ENCODE measurements at places on chromosomes 4 and X. TPM values are rescaled to one million over a fixed set of nuclear protein-coding genes. Genes with fewer than 3 reads are reported as not detected.

The GPC3 gene
- total RNA-seq: not detected

DNA sequence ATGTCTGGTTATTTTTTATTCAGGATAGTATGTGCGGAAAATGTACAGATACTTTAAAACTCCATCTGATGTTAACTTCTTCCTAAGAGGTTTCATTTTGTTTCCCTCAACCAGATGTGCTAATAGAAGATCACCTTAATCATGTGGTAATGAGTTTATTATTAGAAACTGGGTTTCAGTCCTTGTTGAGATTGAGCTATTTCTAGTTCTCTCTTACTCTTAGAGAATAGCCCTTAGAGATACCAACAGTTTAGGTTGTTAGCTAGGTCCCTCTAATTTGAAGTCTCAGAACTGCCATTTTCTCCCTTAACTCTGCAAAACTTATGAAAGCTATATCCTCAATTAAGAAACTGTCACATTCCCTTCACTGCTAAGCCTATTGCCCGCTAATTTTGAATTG is 13.0 kb downstream of the FAM47A start:
- no peaks in the 10 kb centered on the region for H3K36me3 ChIP-seq
- no peak overlapping the region for H3K4me3 ChIP-seq
- no peaks in the 10 kb centered on the region for H3K4me1 ChIP-seq
- H3K27ac ChIP-seq: no peak overlapping the region

DNA sequence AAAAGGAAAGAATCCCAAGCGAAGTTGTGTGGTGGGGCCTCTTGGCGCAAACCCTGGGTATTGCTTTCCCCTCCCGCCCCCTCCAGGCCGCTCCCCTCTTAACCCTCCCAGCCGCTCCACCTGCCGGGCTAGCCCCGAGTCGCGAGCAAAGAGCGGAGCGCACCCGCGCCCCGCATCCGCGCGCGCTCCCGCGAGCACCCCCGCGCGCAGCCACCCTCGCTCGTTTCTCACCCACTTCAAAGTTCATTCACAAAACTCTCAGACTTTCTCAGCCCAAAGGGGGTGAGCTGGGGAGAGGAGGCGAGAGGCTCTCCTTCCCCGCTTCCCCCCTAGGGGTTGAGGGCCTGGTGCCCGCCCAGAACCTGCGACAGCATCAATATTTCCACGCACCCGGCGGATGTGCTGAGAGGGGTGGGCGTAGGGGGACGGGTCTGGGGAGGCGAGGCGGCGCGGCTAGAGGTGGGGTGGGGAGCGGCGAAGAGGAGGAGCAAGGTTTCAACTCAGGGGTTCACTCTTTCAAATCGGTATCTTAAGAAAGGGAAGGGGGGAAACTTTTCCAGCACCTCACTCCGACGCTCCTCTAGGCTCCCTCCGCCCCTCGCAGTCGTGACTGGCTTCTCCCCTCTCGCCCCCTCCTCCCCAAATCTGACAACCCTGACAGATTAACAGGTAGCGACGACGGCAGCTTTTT is 1.8 kb downstream of the MAML3 start:
- peak overlapping the region; percentile 99 for H3K27ac ChIP-seq
- peaks cover 10% of the 10 kb centered on the region for H3K4me1 ChIP-seq
- H3K27me3 ChIP-seq: no peaks in the 10 kb centered on the region
- H3K4me3 ChIP-seq: peak overlapping the region; percentile 61
- DNase-seq: no peak
- no peaks in the 10 kb centered on the region for H3K36me3 ChIP-seq

DNA sequence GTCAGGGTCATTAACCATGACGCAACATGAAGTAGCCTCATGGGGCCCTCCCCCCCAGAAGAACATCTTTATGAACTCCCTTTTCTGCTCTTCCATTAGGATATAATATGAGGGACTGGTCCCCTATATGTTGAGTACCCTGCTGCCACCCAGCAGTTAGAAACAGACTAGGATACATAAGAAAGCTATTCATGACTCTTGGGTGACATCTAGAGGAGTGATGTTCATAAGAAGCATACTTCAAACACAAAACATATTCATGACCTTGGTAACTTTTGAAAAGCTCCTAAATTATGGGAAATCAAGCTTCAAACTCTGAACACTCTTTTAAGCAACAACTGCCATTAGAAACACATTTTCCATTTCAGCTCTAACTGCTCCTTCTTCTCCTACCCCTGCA is 155.2 kb upstream of the SPIN4 start:
- no peaks in the 10 kb centered on the region for H3K27me3 ChIP-seq
- no peaks in the 10 kb centered on the region for H3K4me1 ChIP-seq
- DNase-seq: peak; percentile 50
- no peaks in the 10 kb centered on the region for H3K36me3 ChIP-seq

GRCh38 chr4:14151101-14151500 is 523.6 kb upstream of the BOD1L1 start:
- H3K4me1 ChIP-seq: no peaks in the 10 kb centered on the region
- peaks cover 2% of the 10 kb centered on the region for H3K27me3 ChIP-seq

DNA sequence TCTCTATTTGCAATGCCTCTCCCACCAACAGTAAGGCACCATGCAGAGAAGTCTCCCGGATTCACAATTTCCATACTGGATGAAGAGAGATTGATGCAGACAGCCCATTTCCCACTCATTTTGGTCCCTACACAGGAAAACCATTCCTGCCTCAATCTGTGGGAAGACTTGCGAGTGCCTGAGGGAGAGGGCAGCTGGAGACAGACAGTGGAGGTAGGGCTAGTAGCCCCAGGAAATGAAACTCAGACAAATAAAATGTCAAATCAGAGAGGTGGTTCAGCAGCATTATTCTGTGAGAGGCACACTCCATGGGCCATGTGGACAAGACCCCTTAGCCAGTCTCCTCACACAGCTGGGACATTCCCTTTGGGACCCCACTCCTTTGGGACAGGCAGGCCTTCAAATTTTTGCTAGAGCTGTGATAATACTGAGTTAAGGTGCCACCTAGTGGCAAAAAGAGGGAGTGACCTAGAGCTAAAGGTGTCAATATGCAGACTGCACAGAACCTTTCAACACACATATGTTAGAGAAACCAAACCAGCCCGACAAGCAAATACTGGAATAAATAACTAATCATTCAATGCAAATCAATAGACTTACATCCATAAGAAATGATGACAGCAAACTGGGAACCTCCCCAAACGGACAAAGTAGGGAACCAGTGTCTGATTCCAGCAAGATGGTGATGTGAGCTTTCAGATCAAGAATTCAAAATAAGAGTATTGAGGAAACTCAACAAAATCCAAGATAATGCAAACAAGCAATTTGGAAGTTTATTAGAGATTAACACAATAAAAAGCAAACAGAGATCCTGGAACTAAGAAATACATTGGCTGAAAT is 1865.3 kb upstream of the AGA start:
- no peaks in the 10 kb centered on the region for H3K36me3 ChIP-seq
- no peak for DNase-seq
- no peak overlapping the region for H3K27ac ChIP-seq
- no peak overlapping the region for H3K4me3 ChIP-seq
- H3K27me3 ChIP-seq: no peaks in the 10 kb centered on the region
- H3K4me1 ChIP-seq: no peaks in the 10 kb centered on the region
